ENCODE measurements at places on chromosomes 6 and 20.
A peak's percentile ranks its signal among the peaks of the same experiment; 100 is the strongest.

DNA sequence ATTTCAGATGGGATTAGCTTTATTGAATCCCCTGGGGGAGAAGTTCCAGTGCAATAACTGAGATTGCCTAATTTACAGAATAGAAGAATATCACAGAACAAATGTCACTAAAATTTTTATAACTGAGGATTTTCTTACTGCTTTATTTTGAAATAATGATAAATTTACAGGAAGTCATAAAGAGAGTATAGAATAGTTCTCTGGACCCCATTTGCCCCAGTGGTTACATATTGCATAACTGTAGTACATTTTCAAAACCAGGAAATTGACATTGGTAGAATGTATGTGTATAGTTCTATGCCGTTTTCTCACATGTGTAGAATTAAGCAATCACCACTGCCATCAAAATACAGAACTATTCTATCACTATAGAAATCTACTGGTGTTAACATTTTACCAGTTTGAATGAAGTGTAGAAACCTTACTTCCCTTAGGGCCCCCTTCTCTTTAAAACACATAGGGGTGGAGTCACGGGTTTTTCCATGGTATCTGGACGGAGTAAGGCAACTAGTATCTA, 18.3 kb downstream of the KIF6 start:
- DNase-seq, result no peak

DNA sequence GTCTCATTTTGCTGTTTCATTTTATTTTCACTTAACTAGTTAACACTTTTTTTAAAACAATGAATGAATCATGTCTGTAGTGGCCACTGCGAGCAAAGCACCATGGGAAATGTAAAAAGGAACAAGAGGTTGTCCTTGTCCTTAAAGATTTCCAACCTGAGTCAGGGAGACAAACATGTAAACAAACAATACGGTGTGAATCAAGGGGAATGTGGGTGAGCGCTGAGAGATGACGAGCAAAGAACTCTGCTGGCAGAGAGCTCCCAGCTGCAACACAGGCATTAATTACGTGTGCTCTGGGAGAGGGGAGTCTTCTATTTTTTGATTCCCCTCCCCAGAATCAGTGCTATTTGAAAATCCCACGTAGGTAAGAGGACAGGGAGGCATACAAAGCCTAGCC, 84.3 kb downstream of the ATXN1 start:
- DNase-seq, result peak; percentile 82

DNA sequence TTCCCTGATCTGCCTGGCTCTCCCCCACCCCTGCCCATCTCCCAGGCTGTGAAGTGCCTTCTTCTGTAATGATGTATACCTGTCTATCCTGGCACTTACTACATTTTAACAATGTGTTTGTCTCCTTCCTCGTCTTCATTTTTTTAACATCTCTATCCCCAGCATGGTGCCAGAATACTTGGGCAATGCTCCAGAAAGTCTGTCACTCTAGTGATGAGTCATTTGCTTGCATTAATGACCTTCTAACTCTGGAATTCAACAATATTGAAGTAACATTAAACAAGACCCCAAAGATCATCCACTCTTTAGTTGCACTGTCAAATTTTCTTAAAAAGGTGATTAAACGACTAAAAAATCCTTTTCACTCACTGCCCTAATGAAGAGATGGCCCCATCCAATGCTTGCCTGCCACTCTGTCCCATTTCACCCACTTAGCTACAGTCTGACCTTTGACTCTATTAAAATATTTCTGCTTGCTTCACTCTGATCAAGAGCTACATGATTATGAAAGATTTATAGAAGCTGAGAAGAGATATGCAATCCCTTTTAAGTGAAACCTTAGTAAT, 7.7 kb upstream of the KLHL31 start:
- peak; percentile 80 for DNase-seq

DNA sequence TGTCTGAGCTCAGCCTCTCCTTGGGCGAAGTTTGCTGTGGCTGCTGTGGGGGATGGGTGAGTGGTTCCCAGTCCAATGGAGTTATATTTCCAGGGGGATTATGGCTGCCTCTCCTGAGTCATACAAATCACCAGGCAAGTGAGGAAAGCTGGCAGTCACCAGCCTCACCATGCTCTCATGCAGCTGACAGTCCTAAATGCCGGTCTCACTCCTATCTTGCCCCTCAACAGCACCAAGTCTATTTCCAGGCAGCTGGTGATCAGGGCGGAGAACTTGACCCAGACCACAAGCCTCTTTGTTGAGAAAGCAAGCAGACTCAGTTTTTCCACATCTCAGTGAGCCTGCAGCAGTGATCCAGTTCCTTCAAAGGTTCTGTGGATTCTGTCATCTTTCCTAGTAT, 98.9 kb downstream of the TBC1D32 start:
- DNase-seq, result no peak

- DNase-seq, result no peak
Measured at GRCh38 chr20:13996265-13996664, 949 bp downstream of the MACROD2 start.

GRCh38 chr6:1527073-1527457, 82.7 kb upstream of the FOXC1 start:
- DNase-seq, result no peak

DNA sequence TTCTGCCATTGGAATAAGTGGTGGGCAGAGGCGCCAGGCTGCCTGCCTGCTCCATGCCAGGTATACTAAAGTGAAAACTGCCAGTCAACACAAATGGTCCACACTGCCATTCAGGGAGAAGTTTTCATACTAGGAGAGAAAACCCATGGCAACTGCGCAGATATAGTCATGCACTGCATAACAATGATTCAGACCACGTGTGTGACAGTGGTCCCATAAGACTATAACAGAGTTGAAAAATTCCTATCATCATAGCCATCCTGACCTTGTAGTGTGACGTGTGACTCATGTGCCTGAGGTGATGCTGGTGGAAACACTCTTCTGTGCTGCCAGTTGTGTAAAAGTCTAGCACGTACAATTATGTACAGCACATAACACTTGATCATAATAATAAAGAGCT, 25.1 kb downstream of the ZC3H12D start:
- no peak for DNase-seq

GRCh38 chr6:124158024-124158423, 354.4 kb downstream of the NKAIN2 start:
- no peak for DNase-seq

DNA sequence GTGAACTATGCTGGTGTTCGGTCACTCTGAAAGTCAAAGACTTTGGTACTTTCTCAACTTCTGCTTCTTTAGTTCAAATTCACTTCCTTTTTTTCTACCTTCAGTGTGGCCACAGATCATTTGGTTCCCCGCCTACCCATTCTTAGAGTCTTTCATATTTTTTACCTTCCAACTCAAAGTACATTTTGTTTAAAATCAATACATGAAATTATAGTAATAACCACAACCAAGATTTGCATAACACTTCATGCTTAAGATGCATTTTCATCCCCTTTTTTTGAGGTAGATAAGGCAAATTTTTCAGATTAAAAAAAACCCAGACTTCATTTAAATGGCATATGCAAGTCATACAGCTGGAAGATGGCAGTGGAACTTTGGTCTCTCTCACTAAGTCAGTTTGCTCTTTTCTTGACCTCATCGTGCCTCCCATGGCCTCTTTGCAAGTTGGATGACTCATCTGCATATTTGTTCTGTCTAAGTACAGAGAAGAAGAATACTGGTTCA, 11.9 kb upstream of the CNR1 start:
- DNase-seq, result peak; percentile 16
